GOT3 (cell line): ENCODE measurements at places on chromosomes 13 and 19.

GRCh38 chr19:4690361-4690760, 20.2 kb upstream of the MYDGF start:
- no peak for DNase-seq

DNA sequence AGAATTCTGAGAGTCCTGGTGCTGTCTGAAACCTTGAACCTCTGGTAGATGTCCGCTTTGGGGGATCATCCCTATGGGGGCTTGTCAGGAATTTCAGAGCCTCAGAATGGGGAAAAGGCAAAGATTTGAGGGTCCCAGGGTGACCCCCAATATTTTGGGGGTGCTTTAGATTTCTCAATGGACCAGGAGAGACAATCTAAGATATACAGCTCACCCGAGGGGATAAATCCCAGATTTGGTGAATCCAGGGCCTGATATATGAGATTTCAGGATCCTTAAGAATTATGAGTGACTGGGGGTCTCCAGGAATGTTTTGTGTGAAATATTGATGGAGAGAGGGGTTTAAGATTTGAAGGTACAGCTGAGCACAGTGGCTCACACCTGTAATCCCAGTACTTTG, 3.3 kb downstream of the CAPN12 start:
- no peak for DNase-seq

GRCh38 chr13:86445672-86446071, 646.5 kb upstream of the SLITRK6 start:
- DNase-seq = no peak

- no peak for DNase-seq
Observed at GRCh38 chr19:21709464-21709863, 57.9 kb downstream of the ZNF100 start.

DNA sequence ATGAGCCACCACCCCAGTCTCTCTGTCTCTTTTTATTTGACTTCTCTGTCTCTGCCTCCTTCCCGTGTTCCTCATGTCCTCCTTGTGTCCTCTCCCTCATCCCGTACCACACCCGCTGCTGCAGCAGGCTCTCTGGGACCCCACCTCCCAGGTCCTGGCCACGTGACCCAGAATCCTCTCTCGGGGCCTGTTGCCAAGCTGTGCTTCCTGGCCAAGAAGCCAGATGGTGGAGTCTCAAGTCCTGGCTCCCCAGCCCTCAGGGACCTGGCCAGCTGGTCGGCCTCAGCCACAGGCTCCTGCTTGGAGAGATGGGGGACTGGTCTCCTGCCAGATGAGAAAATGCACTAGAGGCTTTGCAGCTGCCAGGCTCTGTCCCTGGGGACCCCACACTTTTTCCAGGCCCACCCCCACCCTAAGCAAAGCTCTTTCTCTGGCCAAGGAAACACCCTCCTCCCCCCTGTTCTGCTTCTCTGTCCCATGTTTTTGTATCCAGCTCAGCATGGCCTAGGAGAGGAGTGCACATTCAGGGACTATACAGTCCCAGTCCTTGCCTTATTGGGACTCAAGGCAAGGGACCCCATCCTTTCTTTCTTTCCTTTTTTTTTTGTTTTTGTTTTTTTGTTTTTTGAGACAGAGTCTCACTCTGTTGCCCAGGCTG, 34.3 kb upstream of the SHKBP1 start:
- DNase-seq = no peak
